ENCODE measurements at places on chromosomes 1 and 21. TPM values are rescaled to one million over a fixed set of nuclear protein-coding genes. Genes with fewer than 3 reads are reported as not detected.

ELK4 gene
- polyA plus RNA-seq = 18.2 TPM

GRCh38 chr1:109912873-109913272 is 2.2 kb downstream of the CSF1 start:
- no peak for DNase-seq

- no peak for DNase-seq
Measured at GRCh38 chr1:19622204-19622603, 21.9 kb upstream of the NBL1 start.

GRCh38 chr21:43903451-43904091 is 38.5 kb downstream of the AGPAT3 start:
- DNase-seq = peak; percentile 23

GRCh38 chr1:56235909-56236510 is 343.4 kb downstream of the PLPP3 start:
- no peak for DNase-seq

GRCh38 chr21:18493422-18493821 is 89.8 kb upstream of the TMPRSS15 start:
- no peak for DNase-seq

DNA sequence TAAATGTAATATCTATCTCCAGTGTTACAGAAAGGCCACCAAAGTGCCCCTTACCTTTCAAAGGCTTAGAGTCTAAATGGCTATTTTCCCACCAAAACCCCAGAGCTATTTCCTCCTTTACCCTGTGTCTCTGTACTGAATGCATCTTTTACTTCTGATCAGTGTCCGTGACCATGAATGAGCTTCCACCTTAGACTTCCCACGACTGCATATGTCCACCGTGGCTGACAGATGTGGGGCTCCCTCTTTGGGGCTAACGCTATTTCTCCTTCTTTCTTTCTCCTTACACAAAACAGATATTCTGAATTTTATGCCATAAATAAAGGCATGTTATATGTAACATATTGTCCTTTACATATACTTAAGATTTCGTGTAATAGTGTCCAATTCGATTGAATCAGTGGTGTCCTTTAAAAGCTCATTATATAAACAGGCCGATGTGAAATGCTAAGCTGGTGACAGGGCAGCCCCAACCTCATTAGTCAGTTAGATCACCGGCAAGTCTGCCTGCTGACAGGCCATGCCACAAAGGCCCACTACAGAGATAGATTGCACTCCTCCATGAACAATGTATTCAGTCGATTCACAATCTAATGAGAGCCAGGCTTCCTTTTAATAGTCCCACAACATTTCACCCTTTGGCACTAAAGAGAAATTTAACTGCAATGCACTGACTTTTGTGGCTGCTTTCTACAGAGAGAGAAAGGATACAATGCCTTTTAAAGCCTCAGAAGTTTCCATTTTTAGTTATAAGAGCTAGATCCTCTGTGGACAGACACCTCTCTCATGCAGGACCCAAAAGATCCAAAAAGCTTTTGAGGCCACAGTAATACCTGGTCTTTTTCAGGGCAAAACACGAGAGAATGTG is 297.9 kb downstream of the PCP4 start:
- DNase-seq = no peak

DNA sequence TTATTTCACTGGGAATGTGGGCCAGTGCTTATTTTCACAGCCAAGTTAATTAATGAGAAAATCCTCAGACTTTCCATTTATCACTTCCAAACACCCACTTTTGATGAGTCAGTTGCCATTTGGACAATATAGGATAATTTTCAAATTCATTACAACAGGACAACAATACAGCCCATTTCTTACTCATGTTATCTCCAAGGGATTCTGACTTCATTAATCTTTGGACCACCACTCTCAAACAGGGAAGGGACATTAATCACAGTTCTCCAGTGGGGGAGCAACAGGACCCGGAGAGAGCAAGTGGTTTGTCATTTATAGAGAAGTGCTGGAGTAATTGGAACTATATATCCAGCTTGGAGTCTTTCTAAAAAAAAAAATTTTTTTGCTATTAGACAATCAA is 38.7 kb downstream of the JUN start:
- no peak for DNase-seq

SMG7 gene
- polyA plus RNA-seq = 48.0 TPM
